Activated CD4-positive, alpha-beta T cell treated with anti-CD3 and anti-CD28 coated beads for 36 hours (primary cell): ENCODE measurements at places on chromosomes 2 and 18. TPM values are rescaled to one million over a fixed set of nuclear protein-coding genes. Genes with fewer than 3 reads are reported as not detected.

UGT1A6 gene
- total RNA-seq, result not detected

MIB1 gene
- total RNA-seq, result 33.6 TPM

KCNS3 gene
- 0.07 TPM for total RNA-seq

MORN2 gene
- 6.6 TPM for total RNA-seq

DLX2 gene
- total RNA-seq, result not detected

TNFAIP6 gene
- total RNA-seq, result not detected

ELOA2 gene
- not detected for total RNA-seq

CACNB4 gene
- total RNA-seq, result 0.26 TPM

SNORC gene
- 2.1 TPM for total RNA-seq

DNER gene
- total RNA-seq, result not detected

EVX2 gene
- not detected for total RNA-seq

GPR45 gene
- total RNA-seq, result not detected

ACVR1C gene
- 1.7 TPM for total RNA-seq

SIX3 gene
- not detected for total RNA-seq

NCKAP5 gene
- total RNA-seq, result not detected

SEPTIN10 gene
- total RNA-seq, result 5.8 TPM

PSMA8 gene
- 2.0 TPM for total RNA-seq

CDK5R2 gene
- not detected for total RNA-seq

CLEC4F gene
- not detected for total RNA-seq

AGXT gene
- not detected for total RNA-seq

ICA1L gene
- total RNA-seq, result 7.5 TPM

ALPI gene
- total RNA-seq, result not detected

FBXO41 gene
- 29.5 TPM for total RNA-seq

CGREF1 gene
- 6.4 TPM for total RNA-seq

IL1RL1 gene
- total RNA-seq, result 0.26 TPM

CFAP210 gene
- 0.23 TPM for total RNA-seq

VSNL1 gene
- total RNA-seq, result not detected

TFPI gene
- 0.21 TPM for total RNA-seq

GALR1 gene
- total RNA-seq, result not detected

SPC25 gene
- total RNA-seq, result 33.7 TPM

ACTG2 gene
- total RNA-seq, result not detected

INHBB gene
- not detected for total RNA-seq

ZNF521 gene
- not detected for total RNA-seq

CREG2 gene
- total RNA-seq, result not detected

ACVR2A gene
- total RNA-seq, result 3.5 TPM

IL18RAP gene
- 7.4 TPM for total RNA-seq

TSN gene
- total RNA-seq, result 71.2 TPM

ZAP70 gene
- total RNA-seq, result 156 TPM

CTLA4 gene
- 121 TPM for total RNA-seq

NT5C1B gene
- not detected for total RNA-seq

PLCD4 gene
- 0.18 TPM for total RNA-seq

PPP1R7 gene
- 129 TPM for total RNA-seq

C2orf92 gene
- total RNA-seq, result 7.4 TPM

SDC1 gene
- 0.23 TPM for total RNA-seq

KLHL30 gene
- total RNA-seq, result not detected
